Posterior vena cava (tissue), 2 donors: ENCODE measurements at places on chromosomes 2 and 18. TPM values are rescaled to one million over a fixed set of nuclear protein-coding genes. Genes with fewer than 3 reads are reported as not detected.

Gene FSHR
- not detected for total RNA-seq

Gene LRATD1
- total RNA-seq, result 3.1 TPM

Gene MC2R
- total RNA-seq, result not detected

Gene SERPINB10
- total RNA-seq, result not detected

Gene SPAST
- total RNA-seq, result 12.6 TPM

Gene NOSTRIN
- 21.3 TPM for total RNA-seq

Gene MAP2
- total RNA-seq, result 24.7 TPM

Gene FANCL
- total RNA-seq, result 18.0 TPM

Gene CNDP1
- total RNA-seq, result not detected

Gene ITGB6
- total RNA-seq, result not detected

GRCh38 chr2:198004921-198005829, 200.8 kb downstream of the PLCL1 start:
- no peak for DNase-seq

DNA sequence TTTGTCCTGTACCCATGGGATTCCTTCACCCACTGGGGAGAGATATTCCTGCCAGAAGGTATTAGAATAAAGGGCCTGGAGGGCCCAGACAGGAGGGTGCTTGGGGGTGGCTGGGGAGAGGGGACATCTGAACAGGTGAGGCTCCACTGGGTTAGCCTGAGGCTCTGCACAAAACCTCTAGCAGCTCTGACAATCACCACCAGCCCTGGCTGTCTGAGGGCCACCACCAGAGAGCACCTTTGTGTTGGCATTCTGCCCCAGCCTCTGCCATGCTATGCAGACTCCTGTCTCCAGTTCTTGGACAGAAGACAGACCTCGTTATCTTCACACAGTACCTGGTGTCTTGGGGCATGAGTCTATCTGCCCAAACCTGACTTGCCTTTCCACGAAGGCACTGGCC, 25.3 kb downstream of the SLC16A14 start:
- DNase-seq, result no peak

DNA sequence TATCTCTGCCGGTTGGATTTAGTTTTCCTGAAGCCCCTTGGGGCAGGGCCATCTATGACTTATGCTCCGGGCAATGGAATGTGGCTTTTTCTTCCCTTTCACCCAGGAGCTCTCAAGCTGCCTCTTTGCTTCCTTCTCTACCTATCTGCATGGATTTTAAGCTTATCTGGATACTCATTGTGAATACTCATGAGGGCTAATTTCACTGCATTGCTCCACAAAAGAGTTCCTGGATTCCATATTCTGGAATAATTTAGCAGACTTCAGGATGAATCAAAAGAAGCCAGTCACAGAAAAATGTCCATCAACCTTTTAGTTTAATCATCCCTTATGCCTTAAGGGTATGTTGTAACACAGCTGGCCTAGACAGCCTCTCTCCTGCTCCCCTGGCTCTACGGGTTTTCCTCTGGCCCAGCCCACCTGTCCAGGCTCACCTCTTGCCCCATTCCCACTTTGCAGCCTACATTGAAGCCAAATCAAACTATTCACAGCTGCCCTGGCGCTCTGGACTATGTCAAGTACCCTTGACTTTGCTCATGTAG, 122.8 kb upstream of the RMDN2 start:
- DNase-seq, result no peak

DNA sequence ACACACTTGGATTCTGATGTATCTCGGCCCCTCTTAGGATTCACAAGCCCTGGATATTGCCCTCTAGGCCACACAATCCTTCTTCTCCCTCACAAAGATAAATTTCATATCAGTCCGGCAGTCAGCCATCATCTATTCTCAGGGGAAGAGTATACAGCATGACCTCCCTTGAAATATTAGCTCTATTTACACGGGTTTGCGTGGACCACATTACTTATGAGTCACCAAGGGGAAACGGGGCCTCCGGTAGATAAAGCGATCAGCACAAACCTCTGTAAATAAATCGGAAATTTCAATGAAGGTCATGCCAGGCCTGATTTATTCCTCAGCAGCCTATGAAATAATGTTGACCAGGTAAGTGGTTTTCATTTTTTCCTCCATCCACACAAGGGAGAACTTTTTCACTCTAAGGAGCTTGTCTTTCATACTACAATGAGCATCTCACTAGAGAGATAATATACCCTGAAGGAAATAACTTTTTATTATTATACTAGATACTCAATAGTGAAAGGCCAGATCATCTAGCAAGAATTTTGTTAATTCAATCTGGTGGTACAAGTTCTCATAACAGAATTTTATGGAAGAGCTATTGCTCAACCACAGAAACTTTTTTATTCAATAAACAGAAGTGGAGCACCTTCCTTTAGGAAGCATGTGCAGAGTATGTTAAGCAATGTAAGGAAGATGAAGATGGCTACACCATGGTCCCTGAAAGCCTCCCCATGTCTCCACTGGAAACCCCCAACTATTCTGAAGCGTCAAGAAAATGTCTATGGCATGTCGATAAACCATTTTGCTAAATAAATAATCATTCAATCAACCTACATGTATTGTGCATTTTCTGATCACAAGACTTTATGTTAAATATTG, 125.2 kb upstream of the PIK3C3 start:
- no peak for DNase-seq

GRCh38 chr2:68341062-68341329, 21.2 kb upstream of the CNRIP1 start:
- DNase-seq, result no peak

DNA sequence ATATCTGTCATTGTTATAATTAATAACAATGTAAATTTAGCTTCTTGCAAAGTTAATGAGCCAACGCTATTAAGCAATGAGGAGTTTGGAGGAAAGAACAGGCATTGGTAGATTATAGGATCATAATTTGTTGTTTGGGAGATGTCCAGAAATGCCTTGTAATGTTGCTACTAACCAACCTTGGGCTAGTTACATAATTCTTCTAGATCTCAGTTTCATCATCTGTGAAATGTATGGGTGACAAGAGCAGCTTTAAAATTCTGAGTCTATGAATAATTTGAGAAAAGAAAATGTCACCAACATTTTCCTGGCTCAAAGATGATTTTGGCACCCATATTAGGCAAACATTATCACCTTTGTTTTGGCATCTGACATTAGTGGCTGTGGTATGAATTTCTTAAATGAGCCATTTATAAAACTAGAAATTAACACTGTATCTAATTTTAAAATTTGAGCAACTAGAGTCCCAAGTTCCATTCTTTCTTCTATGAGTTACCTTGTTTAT, 2.9 kb downstream of the TMEM178A start:
- no peak for DNase-seq

GRCh38 chr18:8982416-8983183, 119.9 kb upstream of the NDUFV2 start:
- no peak for DNase-seq

DNA sequence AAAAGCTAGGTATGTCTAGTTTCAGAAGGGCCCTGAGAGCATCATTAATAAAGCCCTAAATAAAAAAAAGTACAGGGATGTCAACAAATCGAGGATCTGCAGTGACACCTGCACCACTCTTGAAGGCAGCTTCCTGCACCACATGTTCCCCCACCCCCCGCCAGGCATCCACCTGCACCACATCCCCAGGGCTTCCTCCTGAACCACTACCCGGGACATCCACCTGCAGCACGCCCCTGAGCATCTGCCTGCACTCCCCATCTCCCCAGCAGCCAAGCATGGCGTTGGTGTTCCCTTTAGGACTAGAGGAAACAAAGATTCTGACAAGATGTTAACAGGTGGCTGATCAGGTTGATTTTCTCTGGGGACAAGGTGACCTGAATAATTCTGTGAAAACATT, 55.2 kb downstream of the DLGAP1 start:
- no peak for DNase-seq

- DNase-seq, result no peak
Observed at GRCh38 chr2:127637725-127638252, 8.2 kb upstream of the GPR17 start.

GRCh38 chr18:3874581-3874980, 424.6 kb downstream of the TGIF1 start:
- no peak for DNase-seq

- no peak for DNase-seq
Observed at GRCh38 chr18:74381621-74382295, 66.1 kb downstream of the C18orf63 start.

DNA sequence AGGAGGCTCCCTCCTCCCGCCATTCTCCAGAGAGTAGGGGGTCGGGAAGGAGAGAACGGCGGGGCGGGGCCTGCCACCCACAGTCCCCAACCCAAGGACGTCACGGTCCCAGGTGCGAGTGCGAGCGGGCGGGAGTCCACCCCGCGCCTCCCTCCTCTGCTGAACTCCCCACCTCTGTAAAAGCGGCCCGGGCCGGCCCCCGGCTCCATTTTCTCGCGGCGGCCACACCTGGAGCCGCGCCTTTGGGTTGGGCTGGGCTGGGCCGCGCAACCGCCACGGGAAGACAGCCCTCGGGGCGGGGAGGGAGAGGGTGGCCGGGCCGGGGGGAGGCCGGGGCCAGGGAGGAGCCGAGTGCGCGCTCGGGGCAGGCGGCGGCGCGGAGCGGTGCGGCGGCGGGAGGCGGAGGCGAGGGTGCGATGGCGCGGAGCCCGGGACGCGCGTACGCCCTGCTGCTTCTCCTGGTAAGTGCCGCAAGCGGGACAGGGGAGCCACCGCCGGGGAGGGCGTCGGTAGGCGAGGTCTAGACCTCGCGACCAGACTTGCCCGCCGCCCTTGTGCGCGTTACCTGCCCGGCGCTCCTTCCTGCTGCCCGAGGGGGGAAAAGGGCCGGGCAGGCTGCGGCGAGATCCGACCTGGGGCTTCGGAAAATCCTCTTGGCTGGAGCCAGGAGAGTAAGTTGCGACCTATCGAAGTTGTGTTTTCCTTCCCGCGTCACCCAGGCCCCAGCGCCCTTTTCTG, at the start of gene DSG2:
DSG2 (plus strand) TSS at position 342 of the 738 bp plus-strand sequence; CDS start at position 417, 75 bp downstream.
- no peak for DNase-seq

- no peak for DNase-seq
Observed at GRCh38 chr2:127080226-127080937, 26.6 kb downstream of the BIN1 start.

DNA sequence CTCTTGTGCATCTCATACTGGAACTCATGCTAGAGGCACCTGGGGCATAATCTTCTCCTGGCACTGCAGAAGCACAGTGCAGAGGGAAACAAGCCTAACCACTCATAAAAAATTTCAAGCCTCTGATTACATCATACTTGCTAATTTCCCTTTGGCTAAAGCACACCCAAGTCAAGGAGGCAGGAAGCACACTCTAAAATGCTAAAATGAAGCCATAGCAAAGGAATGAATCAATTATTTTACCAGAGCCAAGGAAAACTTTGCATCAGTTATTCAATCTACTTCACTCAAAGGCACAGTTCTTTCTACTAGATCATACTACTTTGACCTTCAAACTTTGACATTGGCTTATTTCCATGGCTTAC, 79.6 kb upstream of the SPOPL start:
- no peak for DNase-seq

DNA sequence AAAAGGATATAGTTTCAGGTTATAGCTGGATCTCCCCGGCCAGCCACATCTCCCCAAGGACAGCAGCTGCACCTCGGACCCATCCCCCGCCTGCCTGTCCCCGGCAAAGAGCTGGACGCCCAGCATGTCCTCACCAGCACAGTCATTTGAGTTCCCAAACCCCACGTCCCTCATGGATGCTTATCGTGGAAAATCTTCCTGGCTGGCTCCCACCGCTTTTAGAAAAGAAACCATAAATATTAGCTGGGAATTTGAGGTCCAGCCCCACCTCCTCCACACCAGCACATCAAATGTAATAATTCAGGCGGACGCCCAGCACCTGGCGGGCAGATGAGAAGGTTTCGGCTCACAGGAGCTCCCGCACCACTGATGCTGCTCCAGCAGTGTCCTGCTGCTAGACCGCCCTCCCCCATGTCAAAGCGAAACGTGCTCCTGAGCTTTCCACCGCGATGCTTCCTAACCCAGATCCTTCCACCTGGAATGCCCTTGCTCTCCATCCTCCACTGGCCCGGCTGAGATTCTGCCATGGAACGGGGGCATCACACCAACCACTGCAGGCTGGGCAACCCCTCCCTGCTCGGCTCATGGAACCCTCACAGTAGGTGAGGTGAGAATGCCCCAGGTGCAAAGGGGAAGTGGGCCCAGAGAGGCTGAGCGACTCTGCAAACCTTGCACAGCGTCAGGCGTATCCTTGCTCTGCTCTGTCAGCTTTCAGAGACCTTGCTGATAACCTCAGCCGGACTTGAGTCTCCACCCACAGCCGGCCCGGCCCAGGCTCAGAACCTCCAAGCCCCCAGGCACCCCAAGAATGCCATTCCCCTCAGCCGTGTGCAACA, 71.5 kb upstream of the GPC1 start:
- no peak for DNase-seq

- DNase-seq, result no peak
Observed at GRCh38 chr18:7633171-7633570, 66.1 kb downstream of the PTPRM start.

GRCh38 chr2:53636596-53636995, 131.0 kb upstream of the CHAC2 start:
- no peak for DNase-seq

- DNase-seq, result no peak
Observed at GRCh38 chr18:14969500-14969899, 221.5 kb downstream of the ANKRD30B start.

GRCh38 chr2:47654790-47655562, 128.0 kb upstream of the MSH6 start:
- DNase-seq, result no peak
